ENCODE measurements at places on chromosomes 3 and 15.

DNA sequence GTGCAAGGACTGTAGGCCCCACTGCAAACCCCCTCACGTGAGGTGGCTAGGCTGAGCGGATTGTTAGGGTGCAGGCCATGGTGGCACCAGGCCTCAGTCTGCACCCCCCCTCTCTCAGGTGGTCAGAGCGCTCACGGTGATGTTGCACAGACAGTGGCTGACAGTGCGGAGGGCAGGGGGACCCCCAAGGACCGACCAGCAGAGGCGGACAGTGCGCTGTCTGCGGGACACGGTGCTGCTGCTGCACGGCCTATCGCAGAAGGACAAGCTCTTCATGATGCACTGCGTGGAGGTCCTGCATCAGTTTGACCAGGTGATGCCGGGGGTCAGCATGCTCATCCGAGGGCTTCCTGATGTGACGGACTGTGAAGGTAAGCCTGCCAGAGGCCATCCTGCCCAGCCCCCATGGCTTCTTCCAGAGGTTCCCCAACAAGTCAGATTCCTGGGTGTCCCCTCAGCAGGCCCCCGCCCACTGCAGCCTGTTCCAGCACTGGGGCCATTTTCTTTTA lies 18.2 kb downstream of the ATRIP start:
- no peak for DNase-seq

DNA sequence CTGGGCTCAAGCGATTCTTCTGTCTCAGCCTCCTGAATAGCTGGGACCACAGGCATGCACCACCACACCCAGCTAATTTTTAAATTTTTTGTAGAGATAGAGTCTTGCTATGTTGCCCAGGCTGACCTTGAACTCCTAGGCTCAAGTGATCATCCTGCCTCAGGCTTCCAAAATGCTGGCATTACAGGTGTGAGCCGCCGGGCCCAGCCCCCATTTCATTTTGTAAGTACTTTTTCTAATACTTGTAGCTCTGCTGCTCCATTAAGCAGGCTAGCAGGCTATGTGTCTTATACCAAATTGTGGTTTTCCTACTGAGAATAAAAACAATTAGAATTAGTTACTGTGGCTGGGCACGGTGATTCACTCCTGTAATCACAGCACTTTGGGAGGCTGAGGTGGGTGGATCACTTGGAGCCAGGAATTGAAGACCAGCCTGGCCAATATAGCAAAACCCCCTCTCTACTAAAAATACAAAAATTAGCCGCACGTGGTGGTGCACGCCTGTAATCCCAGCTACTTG lies 22.4 kb downstream of the NIPA1 start:
- no peak for DNase-seq

GRCh38 chr3:140614001-140614400 lies 63.9 kb upstream of the TRIM42 start:
- no peak for DNase-seq

GRCh38 chr3:149216193-149216869 lies 5.3 kb downstream of the CP start:
- no peak for DNase-seq

- DNase-seq, result no peak
Measured at GRCh38 chr3:40847551-40847992, 322.8 kb downstream of the ZNF621 start.

DNA sequence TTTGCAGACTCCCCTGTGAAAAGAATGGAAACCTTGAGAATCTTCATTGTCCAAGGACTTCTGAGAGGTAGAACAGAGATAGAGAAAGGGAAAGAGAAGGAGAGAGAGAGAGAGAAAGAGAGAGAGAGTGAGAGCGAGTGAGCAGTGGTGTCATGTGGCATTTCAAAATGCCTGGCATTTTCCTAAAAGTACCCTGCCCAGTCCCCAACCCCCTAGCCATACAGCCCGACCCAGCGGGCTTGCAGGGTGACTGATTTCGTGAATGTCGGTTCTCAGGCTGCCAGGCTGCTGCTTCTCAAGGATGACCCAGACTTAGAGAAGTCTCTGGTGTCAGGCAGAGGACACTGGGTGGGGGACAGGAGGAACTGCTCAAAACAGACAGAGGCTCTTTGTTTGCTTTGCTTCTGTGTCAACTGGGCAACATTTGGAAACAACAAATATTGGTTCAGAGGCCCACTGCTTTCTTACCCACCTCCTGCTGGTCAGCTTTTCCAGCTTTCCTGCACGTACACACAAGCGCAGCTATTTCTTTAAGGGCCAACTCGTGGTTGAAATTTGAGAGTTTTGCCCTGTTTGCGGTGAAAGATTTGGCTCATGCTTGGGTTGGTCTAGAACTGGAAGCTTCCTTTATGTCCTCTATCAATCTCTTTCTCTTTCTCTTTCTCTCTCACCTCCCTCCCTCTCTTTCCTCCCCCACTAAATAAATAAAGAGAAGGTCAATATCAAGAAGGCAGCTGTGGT lies 3.7 kb upstream of the TF start:
- no peak for DNase-seq

DNA sequence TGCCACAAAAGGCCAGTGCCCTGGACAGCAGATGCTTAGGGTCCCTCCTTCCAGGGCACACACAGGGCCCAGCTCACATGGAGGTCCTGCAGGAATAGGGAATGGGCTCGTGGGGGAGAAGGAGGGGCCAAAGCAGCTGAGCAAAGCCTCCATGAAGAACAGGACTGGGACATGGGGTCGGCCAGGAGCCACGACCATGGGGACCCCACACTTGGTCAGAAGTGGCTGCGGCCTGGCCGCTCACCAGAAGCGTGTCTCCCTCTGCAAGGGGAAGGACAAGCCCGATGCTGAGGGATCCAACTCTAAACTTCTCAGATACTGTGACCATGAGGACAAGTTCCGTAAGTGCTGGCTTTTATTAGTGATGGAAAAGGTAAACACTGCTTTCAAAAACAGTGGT lies 15.3 kb downstream of the RBPMS2 start:
- no peak for DNase-seq

GRCh38 chr3:184449161-184449515 lies 69.3 kb downstream of the CHRD start:
- DNase-seq, result no peak

DNA sequence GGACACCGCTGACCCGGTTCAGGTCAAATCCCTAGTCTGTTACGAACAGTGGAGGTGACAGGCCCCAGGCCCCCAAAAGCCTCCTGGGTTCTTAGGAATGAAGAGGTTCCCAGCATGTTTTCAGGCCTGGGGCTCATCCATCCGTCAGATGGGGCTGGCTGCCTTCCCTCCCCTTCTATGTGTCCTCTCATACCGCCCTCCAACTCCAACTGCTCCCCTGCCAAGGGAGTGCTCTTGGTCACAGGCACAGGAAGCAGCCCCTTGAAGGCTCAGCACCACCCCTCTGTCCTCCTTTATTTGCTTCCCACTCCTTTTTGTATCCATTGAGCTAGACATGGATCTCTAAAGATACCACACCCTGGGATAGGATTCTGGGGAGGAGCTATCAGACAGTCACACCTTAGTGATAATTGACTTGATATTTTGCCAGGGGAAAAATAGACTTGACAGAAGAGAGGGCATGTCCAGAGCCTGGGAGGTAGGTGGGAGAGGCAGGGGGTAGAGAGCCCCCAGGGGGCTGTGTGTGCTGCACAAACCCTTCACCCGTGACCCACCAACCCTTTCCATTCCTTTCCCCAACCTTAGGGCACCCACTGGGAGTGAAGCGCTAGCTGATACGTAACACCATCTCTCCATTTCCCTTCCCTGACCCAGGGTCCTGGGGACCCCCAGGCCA lies 10.7 kb upstream of the CSPG4 start:
- DNase-seq, result no peak

DNA sequence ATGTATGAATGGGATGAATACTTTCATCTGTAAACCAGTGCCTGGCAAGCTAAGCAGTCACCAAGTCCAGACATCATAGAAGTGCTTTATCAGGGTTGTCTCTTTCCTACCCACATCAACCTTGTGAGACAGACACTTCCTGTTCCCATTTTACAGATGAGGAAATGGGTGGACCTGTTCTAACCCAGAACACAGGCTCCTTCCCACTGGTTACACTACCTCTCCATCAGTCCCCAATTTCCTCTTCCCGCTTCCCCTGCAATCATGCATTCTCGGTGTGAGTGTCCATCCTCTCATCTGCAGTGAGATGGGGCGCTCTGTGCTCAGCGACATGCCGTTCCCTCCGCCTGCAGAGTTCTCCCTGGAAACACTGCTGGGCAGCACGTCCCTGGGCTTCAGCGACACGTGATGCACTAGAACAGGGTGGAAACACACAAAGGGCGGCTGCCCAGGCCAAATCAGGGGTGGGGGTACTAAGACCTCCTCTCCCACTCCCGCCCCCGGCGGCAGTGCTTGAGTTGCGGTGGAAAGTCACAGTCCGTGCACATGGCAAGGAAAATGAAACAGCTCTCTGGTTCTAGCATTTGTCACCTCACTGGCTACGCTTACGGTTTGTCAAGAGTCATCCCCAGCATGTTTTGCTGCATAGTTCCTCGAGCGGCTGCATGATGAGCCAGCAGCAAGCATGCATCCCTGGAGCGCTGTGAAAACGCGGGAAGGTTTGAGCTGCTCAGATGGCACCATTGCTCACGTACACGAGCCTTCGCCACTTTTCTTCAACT lies 201.1 kb downstream of the ADAMTS17 start:
- DNase-seq, result no peak

GRCh38 chr15:93982226-93982727 lies 249.1 kb upstream of the MCTP2 start:
- no peak for DNase-seq

- no peak for DNase-seq
Measured at GRCh38 chr15:34953851-34954250, 15.7 kb downstream of the AQR start.

GRCh38 chr3:111882799-111883198 lies 23.7 kb downstream of the PHLDB2 start:
- DNase-seq, result no peak

DNA sequence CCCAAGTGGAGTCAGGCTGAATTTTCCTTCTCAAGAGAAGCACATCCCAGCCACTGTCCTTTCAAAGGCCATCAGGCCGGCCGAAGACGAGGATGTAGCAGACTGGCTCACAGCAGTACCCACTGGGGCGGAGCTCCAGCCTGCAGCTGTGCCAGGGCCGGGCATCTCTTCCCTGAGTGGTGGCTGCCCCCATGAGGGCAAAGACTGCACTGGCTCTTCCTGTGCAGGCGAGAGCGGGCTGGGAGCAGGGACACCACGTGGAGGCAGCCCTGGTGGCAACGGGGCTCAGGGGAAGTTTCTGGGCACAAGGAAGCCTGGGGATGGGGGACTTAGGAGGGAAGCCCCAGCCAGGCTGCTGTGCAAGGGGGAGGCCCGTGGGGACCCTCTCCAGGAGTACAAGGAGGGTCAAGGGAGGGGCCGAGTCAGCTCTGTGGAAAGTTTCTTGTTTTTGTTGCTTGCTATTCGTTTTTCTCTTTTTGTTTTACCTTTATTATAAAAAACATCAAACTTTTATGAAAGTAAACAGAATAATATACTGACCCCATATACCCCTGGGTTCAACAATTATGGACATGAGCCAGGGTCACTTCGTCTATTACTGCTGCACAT lies 66.1 kb downstream of the RPN1 start:
- peak; percentile 80 for DNase-seq

- no peak for DNase-seq
Measured at GRCh38 chr15:92843326-92843725, 56.8 kb upstream of the CHD2 start.

GRCh38 chr3:120425572-120426250 lies 25.1 kb downstream of the FSTL1 start:
- DNase-seq, result no peak

- DNase-seq, result no peak
Measured at GRCh38 chr15:92231461-92231860, 162.2 kb upstream of the ST8SIA2 start.

DNA sequence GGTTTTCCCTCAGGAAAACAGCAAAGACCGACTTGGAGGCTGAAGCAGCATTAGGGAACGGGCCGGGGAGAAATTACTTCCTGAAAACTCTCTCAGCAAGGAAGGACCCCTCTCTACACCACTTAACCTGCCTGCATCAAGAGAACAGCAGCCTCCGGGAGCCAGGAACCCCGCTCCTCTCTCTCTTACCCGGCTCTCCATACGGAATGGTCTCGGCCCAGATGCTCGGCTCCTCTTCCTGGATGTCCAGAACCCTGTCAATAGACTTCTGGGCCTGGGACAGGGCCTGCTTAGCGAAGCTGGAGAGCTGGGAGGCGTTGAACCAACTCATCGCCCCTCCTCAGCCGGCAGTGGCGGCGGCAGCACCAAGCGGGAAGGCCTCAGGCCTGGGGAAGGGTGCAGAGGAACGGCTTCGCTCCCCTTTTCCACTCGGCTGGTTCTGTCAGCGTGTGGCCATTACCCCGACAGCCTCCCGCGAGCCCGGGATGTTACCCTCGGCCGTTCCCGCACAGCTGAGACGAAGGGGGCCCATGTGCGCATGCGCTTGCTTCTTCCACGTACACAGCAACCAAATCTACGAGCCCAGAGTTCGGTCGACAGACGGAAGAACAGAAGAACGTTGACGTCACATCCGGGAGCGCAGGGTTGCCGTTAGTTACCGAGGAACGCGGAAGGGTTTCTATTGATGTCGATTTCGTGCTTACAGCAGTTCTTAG lies at the start of gene TMF1:
TMF1 (minus strand) TSS at position 578 of the 716 bp plus-strand sequence; CDS start at position 331, 247 bp downstream.
- DNase-seq, result peak; percentile 98

- no peak for DNase-seq
Measured at GRCh38 chr15:63708126-63708772, 111.1 kb downstream of the FBXL22 start.

DNA sequence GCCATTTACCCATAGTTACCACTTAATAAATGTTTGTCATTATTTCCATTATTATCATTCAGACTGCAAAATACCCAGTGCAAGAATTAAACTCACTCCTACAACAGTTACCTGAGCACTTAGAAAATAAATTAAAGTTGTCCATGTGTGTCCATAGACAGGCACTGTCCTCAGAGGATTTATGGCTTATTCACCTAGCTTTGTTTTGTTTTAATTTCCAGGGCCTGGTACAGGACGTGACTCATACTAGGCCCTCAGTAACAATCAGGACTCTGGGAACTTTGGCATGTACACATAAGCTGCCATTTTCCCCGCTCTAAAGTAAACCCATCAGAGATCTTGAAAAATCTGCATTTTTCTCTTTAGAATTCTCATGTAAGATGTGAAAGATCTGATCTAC lies 458.5 kb upstream of the ARRDC4 start:
- peak; percentile 59 for DNase-seq

- DNase-seq, result no peak
Measured at GRCh38 chr3:125062904-125063618, 7.3 kb upstream of the HEG1 start.

DNA sequence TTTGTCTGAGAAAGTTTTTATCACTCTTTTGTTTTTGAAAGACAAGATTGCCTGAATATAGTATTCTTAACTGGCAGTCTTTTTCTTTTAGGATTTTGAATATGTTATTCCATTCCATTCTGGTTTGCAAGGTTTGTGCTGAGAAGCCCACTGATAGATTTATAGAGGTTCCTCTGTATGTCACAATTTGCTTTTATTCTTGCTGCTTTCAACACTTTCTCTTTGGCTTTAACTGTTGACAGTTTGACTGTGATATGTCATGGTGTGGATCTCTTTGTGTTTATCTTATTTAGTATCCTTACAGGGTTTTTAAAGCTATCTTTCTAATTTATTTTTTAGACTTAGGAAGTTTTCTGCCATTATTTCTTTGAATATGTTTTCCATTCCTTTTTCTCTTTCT lies 331.2 kb upstream of the ATP11B start:
- no peak for DNase-seq
